ENCODE measurements at places on chromosomes 12 and 14. TPM values are rescaled to one million over a fixed set of nuclear protein-coding genes. Genes with fewer than 3 reads are reported as not detected.

- DNase-seq: no peak
Measured at GRCh38 chr12:51590347-51591015, 552 bp upstream of the SCN8A start.

- DNase-seq: no peak
Measured at GRCh38 chr12:121175383-121176119, 34.4 kb upstream of the P2RX4 start.

GRCh38 chr12:6754411-6754810 lies 1.5 kb upstream of the MLF2 start:
- no peak for DNase-seq

DNA sequence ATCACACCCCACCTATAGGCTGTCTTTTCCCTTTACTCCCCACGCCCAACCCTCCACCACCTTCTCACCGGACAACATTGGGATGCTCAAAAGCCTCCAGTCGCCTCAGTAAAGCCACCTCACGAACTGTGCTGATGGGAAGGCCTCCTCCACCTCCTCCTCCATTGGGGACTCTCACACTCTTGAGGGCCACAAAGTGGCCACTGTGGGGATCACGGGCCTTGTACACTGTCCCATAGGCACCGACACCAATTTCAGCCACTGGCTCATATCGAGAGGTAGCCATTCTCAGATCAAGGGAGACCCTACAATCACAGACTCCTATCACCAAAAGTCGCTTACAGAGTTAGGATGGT lies 700 bp downstream of the CDK4 start:
- DNase-seq: no peak

DNA sequence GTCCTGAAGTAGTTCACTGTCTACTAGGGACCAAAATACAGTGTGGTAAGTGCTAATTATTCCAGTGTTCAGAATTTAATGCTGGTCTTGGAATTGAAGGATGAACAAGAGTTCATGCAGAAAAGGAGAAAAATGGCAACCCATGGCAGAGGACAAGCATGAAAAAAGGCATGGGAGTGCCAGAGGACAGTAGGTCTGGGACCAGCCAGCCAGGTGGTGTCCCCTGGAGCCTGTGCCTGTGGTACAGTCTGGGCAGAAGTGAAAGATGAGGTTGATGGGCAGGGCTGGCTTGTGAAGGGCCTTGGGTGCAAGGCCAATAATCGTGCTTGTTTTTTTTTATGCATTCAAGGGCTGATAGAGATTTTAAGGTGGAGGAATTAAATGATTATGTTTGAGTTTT lies 21.0 kb downstream of the C12orf75 start:
- no peak for DNase-seq

DNA sequence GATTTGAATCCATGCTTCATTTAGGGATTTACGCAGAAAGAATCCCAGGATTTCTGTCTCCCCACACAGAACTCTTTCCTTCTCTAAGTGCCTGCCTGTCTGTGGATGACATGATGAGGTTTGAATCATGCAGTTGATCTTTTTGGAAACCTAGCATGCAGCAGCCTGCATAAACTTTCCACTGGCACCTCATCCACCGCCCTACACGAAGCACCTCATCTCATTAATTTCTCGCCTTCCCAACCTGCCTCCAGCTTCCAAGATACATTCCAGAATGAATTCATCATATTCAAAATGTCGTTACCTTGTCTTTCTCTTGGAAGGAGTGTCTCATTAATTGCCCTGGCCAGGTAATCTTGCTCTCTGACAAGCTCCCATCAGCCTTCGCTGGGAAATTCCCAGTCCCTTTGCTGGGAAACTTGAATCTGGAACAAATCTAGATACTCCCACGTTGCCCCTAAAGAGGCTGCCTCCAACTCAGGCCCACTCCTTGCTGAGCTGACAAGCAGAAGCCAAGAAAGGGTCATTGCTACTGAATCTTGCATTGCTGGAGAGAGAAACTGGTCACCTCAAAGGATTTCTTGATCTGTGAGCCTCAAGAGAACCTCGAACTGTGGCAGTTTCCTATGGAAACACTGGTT lies 48.2 kb downstream of the SERPINA3 start:
- no peak for DNase-seq

DNA sequence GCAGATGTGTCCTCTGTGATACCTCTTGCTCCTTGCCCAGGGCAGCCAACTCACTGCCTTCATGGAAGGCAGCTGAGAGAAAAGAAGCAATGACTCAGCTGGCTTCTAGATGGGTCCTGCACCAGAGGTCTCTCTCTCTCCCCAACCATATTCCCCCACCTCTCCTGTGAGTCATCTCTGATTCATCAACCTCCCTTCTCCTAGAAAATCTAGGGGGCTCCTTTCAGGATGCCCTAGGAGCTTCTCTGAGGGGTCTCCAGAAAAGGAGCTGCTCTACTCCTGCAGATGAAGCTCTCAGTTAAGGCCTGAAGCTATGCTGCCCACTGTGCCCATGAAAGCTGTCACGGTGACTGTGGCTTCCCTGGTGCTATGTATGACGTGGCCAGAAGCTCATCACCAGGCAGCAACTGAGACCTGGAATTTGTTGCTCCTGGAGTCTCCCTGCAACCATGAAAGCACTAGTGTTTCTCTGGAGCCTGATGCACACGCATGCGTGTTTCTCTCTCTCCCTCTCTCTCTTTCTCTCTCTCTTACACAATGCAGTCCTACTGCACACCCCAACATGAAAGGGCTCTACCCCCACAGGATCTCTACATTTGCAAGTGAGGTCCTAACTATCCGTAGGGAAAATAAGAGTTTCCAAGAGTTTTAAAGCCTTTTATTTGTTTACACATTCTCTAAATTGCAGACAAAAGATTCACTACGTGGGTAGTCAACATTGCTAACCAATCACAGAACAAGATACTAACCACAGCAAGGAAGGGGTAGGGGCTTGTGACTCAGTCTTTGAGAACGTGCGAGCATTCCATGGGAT lies 285.3 kb downstream of the DPF3 start:
- DNase-seq: peak; percentile 81

DNA sequence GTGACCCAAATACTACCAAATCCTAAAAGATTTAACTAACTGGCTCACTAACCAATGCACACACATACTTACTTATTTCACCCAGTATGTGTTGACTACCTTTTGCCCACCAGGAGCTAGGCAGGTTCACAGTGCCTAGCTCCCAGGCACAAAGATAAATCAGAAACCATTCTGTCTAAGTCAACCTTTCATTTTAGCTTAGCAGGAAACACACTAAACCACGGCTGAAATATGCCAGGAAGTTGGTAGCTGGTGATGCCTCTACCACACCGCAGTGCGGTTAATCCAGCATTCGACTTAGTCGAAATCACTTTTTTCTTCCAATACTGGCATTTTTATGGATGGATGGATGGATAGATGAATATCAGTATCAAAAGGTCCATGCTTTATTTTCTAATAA lies 597.7 kb downstream of the DIO2 start:
- DNase-seq: no peak

DNA sequence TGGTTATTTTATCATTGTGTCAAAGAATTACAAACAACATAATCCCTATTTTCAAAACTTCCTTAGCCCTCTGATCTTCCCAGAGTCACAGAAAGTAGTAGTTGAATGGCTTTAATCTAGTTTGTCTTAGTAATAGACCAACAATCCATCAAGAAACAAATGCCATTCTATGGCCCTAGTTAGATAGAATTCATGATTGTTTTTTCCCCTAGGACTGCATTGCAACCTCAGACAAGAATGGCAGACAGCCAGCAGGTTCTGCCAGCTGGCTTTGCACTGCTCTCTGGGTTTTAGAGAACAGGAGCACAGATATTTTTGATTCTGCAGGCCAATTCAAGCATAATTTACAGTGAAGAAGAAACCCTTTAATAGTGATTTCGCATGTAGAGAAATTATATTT lies 33.8 kb downstream of the SYT1 start:
- DNase-seq: no peak

DNA sequence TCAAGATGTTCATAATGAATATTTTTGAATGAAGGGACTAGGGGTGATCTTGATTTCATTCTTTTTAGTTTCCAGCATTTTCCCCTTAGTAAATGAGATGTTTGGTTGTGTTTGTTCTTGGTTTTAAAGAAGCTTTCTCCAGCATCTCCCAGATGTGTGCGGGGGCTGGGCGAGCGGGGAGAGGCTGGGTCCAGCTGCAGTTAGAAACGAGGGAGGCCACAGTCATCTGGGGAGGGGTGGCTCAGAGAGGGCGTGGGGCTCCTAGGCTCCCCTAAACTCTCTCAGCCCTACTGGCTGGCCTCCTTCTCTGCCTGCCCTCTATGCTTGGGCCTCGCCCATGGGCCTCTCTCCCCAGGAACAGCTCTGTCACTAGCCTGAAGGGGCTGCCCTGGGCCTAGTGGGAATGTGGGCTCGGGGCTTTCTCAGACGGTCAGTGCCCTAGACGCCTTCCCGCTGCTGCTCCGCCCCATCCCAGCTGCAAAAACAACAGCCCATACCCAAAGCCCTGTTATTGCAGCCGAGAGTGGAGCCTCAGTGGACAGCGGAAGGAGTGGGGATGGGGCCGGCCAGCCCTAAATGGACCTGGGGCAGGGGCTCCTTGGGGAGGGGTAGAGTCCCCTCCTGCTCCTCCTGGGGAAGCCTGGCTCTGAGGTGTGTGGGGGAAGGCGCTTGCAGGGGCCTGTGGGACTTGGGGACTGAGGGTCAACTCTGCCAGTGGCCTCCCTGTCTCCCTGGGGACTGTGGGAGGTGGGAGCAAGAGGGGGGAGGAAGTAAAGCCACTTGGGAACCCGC lies 18.3 kb upstream of the EIF2B2 start:
- no peak for DNase-seq

- no peak for DNase-seq
Measured at GRCh38 chr12:41344776-41345470, 156.8 kb downstream of the PDZRN4 start.

DNA sequence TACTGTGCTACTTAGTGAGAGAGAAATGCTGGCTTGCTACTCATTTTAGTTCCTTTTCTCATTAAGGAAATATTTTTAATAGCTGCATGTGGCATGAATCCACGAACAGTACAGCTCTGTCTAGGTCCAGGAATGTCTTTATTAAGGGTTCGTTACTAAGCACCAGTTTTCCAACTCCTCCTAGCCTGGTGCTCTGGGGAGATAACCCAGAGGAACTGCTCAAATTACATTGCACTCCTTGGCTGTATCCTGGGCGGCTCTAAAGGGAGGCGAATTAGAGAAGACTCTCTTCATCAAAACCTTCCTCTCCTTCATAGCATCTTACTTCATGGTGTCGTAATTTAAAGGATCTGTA lies 101.3 kb downstream of the PPM1A start:
- DNase-seq: no peak

- DNase-seq: no peak
Measured at GRCh38 chr14:23433457-23433856, 2.0 kb downstream of the MYH7 start.

GRCh38 chr14:57182760-57183503 lies 85.8 kb downstream of the EXOC5 start:
- DNase-seq: no peak

DNA sequence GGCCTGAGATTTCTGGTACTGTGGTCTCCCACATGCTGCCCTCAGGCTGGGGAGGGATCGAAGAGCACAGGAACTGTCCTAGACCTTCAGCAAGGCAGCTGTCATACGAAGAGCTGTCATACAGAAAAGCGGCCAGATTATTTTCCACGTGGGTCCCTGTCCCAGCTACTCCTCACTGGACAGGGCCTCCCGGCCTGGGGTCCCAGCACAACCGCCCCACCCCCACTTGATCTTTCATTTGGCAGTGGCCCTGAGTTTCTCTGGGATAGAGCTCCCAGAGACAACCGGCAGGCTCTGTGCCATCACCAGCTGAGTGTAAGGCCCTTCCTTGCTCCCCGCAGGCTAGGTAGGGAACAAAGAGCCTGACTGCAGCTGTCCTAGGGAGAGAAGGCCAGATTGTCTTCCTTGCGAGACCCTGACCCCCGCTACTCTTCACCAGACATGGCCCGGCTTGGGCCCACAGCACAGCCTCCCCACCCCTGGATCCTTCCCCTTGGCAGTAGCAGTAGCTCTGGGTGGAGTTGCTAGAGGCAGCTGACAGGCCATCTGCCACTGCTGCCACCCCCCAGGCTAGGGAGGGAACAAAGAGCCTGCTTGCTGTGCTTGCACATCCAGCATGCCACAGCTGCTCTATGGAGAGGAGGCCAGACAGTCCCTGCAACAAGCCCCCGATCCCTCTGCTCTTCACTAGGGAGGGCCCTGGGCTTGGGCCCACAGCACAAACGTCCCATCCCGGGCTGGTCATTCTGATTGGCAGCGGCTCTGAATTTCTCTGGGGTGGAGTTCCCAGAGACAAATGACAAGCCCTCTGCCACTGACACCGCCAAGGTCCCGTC lies 3.1 kb upstream of the OR4N2 start:
- DNase-seq: no peak

DNA sequence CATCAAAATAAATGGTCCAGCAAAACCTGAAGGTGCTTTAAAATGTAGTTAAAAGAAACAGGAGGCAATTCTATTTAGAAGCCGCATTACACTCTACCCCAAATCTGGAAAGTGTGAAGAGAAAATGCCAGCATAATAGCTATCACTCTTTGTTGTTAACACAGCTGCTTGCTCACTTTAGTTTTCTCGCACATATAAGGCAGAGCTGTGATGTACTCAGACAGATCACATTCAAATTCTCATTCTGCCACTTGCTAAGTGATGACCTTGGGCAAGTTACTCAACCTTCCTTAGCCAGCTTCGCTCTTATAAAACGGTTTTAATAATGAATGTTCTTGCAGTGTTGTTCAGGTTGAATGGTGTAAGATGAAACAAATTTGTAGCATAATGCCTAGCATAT lies 56.0 kb upstream of the MGAT4C start:
- DNase-seq: no peak

- no peak for DNase-seq
Measured at GRCh38 chr14:45686771-45687170, 433.8 kb upstream of the MIS18BP1 start.

- no peak for DNase-seq
Measured at GRCh38 chr14:43894534-43894933, 612.5 kb downstream of the FSCB start.

DNA sequence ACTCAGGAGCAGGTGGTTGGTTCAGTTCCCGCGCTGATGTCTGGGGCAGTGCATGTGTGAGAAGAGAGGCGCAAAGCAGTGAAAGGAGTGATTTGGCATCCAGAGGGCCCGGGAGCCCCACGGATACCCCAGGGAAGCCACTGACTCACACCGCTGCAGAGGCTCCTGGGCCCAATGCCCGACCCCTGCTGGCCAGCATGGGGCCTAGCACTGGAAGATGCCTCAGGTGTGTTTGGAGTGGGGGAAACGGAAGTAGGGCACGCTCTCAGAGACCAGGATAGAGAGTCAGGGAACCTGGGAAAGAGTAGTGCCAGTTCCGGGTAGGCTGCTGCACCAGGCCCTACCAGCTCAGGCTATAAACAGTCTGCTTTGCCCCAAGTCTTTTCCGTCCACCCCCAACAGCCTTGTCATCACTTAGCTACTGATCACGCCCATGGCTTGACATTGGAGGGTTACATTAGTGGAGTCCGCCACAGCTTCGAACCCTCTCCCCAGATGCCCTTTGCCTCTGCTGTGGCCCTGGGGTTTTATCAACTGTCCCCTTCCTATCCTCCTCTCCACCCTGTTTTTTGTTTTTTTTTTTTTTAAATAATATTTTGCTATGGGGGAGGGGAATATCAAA lies 9.5 kb upstream of the CSAD start:
- DNase-seq: no peak

KRT79 gene
- total RNA-seq: not detected

TMEM121 gene
- 3.1 TPM for total RNA-seq

SAMD15 gene
- total RNA-seq: 0.52 TPM

APOLD1 gene
- 43.7 TPM for total RNA-seq

FAM181A gene
- total RNA-seq: not detected

INHBC gene
- total RNA-seq: not detected

CD9 gene
- total RNA-seq: 409 TPM

FAM90A1 gene
- not detected for total RNA-seq

ASCL1 gene
- not detected for total RNA-seq

KLRD1 gene
- 0.83 TPM for total RNA-seq

RASAL1 gene
- not detected for total RNA-seq

RHEBL1 gene
- 0.40 TPM for total RNA-seq

CARMIL3 gene
- 0.17 TPM for total RNA-seq

Measured in esophagus muscularis mucosa (tissue), 4 donors.